SJSA1 (cell line): ENCODE measurements at places on chromosomes 5 and 9. TPM values are rescaled to one million over a fixed set of nuclear protein-coding genes. Genes with fewer than 3 reads are reported as not detected.

Gene CER1
- total RNA-seq, result not detected in 2 replicates

Gene DMRT3
- not detected in 2 replicates for total RNA-seq

Gene NMUR2
- not detected in 2 replicates for total RNA-seq

Gene PCDHA11
- not detected in 2 replicates for total RNA-seq

Gene PCDHGB6
- 1.2 and 1.3 TPM in 2 replicates for total RNA-seq

Gene ANKRD31
- total RNA-seq, result not detected in 2 replicates

Gene NRG2
- total RNA-seq, result not detected in 2 replicates

Gene PCDHGB2
- 3.8 TPM in 1 of 2 replicates, not detected in the other for total RNA-seq

GRCh38 chr9:133188843-133189180 is 20.2 kb downstream of the OBP2B start:
- no peak overlapping the region for H3K4me3 ChIP-seq
- no peaks in the 10 kb centered on the region for H3K4me1 ChIP-seq
- DNase-seq, result no peak
- peaks cover 37% of the 10 kb centered on the region for H3K27me3 ChIP-seq
- H3K36me3 ChIP-seq, result no peaks in the 10 kb centered on the region

- H3K4me3 ChIP-seq, result no peak overlapping the region
- H3K27me3 ChIP-seq, result no peaks in the 10 kb centered on the region
- DNase-seq, result peak; percentile 59
Measured at GRCh38 chr5:74386571-74387334, 253.8 kb downstream of the ENC1 start.

DNA sequence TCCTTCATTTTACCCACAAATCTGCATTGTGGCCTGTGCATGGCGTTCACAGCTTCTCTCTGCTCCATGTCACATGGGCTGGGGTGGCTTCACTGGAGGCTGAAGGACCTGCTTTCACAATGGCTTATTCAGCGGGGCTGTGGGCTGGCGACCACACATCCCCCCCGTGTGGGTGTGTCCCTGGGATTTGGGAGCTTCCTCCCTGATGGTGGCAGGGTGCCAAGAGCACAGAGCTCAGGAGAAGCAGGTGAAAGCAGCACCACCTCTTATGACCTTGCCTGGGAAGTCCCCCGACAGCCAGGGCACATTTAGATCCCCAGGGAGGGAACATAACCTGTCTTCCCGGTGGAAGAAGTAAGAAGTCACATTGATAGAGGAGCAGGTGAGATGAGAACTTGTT is 5.0 kb upstream of the MED10 start:
- peaks cover 6% of the 10 kb centered on the region for H3K4me1 ChIP-seq
- no peaks in the 10 kb centered on the region for H3K36me3 ChIP-seq
- H3K27ac ChIP-seq, result no peak overlapping the region
- H3K27me3 ChIP-seq, result peaks cover 13% of the 10 kb centered on the region; the same call in 1 of the 2 replicates
- no peak for DNase-seq
- H3K4me3 ChIP-seq, result no peak overlapping the region

DNA sequence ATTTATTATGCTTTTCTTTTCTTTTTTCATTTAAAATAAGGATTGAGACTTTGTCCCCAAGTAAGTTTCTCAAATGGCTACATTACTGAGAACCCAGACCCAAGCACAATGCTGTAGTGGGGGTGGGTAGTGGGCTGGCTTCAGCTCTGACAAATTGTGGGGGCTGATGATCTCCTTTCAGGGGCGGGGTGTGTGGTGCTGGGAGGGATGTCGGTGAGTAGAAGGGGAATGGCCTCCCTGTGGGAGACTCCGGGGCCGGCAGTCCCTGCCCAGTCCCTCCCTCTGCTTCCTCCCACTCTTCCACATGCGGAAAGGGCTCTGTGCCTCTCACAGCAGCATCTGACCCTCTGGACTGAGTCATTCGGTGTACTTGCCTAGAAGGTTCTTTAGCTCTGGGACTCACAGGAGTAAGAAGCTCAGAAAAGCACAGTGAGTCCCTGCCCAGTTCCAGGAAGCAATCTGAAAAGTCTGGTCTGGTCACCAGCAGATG is 14.3 kb downstream of the CD180 start:
- H3K27ac ChIP-seq, result no peak overlapping the region
- H3K36me3 ChIP-seq, result no peaks in the 10 kb centered on the region
- no peaks in the 10 kb centered on the region for H3K27me3 ChIP-seq
- H3K4me1 ChIP-seq, result no peaks in the 10 kb centered on the region

DNA sequence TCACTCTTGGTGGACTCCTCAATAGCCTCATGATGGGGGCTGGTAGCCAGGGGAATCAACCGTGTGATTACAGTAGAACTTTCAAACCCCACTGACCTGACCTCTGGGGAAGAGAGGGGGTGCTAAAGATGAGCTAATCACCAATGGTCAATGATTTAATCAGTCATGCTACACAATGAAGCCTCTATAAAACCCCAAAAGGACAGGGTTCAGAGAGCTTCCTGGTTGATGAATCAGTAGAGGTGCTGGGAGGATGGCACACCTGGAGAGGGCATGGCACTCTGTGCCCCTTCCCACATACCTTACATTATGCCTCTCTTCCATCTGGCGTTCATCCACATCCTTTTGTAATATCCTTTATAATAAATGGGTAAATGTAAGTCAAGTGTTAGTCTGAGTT is 8.9 kb upstream of the SH3TC2 start:
- DNase-seq, result no peak
- no peak overlapping the region for H3K27ac ChIP-seq
- no peaks in the 10 kb centered on the region for H3K36me3 ChIP-seq
- no peaks in the 10 kb centered on the region for H3K4me1 ChIP-seq
- H3K27me3 ChIP-seq, result no peaks in the 10 kb centered on the region
- no peak overlapping the region for H3K4me3 ChIP-seq

DNA sequence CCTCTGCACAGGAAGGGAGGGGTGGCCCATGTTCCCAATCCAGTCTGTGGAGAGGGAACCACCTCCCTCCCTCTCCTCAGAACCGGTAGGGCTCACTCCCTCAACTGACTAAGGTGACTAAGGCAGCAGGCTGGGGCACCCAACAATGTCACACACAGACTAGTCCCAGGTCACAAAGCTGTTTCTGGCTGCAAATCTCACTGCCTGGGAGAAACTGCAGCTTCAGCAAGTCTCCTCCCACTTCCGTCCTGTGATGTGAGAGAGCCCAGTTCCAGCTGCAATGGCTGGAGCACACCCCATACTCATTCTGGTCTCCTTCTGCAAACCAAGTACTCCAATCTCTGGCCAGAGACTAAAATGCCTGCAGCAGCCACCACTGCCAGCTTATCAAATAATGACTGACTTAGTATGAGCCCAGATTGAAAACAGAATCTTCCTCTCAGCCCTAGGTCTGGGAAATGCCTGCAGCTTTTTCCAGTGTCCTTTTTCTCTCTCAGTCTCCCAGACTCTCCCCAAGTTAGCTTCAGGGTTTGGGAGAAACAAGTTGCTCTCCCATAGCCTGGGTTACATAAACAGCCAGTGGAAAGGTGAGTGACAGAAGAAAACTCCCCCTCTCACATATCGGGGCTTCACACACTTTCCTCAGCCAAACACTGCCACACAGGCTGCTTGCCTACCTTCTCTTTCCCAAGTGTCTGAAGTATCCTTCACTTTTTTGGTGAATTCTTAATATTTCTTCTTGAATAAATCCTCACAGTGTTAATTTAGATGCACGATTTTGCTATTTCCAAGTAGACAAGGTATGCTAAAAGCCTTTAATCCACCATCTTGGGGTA is 247.4 kb upstream of the RASA1 start:
- no peak overlapping the region for H3K27ac ChIP-seq
- no peaks in the 10 kb centered on the region for H3K27me3 ChIP-seq
- H3K4me3 ChIP-seq, result no peak overlapping the region
- DNase-seq, result no peak
- no peaks in the 10 kb centered on the region for H3K36me3 ChIP-seq

DNA sequence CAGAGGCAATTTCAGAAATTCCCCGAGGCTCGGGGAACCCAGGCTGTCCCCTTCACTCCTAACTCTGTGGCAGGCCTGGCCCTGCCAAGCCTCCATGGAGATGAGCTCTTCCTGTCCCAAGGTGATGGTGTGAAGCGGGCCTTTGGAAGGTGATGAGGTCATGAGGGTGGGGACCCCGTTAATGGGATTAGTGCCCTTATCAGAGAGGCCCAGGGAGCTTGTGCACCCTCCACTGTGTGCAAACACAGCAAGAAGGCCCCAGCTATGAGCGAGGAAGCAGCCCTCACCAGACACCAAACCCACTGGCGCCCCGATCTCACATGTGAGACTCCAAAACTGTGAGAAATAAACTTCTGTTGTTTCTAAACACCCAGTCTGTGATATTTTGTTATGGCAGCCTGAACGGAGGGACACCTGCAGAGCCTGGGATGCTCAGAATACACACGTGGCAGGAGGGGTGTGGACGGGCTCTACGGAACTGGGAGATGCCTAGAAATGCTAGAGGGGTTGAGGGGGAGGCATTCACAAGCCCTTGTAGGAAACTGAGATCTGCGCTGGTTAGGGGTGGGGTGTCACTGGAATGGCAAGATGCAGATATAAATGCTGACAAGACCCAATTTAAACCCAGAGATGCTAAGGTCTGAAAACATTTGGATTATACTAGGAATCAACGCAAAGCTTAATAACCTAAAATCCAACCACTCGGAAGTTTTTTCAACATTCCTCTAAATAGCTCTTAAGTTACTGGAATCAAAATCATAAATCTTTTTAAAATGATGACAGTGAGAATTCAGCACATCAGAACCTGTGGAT is 46.9 kb downstream of the ADAMTS2 start:
- H3K27me3 ChIP-seq, result no peaks in the 10 kb centered on the region
- peaks cover 3% of the 10 kb centered on the region; the same call in 1 of the 2 replicates for H3K4me1 ChIP-seq
- H3K27ac ChIP-seq, result no peak overlapping the region
- no peaks in the 10 kb centered on the region for H3K36me3 ChIP-seq
- DNase-seq, result no peak
- no peak overlapping the region for H3K4me3 ChIP-seq
